ENCODE measurements at places on chromosomes 2 and 18.

DNA sequence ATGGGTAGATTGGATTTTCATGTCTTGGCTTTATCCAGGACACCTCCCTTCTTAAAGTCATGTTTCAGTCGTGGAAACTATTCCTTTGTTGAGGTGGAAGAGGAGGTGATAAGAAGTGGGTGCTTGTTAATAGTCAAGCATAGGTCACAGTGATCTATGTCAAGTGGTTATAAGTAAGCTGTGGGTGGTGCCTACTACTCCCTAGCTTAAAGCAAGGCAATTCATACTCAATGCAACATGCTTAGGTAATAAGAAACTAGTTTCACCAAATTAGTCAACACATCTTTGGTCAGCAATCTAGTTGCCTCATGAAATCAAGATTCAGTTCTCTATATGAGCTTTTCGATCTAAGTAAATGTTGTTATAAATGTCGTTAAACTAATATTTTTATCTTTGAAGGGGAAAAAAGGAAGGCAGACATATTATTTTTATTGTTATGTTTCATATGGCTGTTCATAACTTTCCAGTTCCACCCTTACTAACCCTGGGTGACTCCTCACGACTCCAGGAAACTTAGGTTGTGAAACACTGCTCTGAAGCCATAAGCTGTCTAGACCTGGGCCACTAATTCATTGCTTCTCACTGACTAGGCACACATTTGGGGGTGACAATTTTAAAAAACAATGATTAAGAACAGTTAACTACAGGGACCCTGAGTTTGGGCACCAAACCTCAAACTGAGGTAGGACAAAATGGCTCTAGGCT is 5.8 kb upstream of the ABCB11 start:
- DNase-seq: no peak

DNA sequence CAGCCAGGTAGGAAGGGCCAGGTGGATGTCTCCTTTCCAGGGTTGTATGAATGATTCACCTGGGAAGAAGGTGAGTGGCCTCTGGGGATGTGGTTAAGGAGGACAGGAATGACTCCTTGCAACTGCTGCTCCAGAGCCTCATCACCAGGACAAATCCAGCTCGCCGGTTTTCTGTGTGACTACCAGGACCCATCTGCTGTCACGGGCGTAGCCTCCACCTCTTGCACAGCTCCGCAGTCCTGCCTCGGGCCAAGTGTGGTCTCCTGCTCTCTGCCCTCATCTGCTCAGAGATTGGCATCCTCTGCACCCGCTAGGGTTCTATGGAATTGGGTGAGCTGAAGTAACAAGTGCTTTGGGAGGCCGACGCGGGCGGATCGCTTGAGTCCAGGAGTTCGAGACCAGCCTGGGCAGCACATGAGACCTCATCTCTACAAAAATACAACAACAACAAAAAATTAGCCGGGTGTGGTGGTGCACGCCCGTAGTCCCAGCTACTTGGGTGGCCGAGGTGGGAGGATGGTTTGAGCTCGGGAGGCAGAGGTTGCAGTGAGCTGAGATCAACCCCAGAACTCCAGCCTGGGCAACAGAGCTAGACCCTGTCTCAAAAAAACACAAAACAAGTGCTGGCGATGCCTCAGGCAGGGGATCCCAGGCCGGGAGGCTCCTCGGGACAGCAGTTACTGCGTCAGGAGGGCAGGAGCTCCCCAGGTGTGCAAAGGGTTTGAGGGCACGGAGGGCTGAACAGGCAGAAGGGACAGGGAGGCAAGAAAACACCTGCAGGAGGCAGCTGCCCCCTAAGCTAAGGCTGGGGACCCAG is 831 bp upstream of the D2HGDH start:
- DNase-seq: no peak

GRCh38 chr2:106781196-106781595 is 104.8 kb downstream of the ST6GAL2 start:
- DNase-seq: no peak

GRCh38 chr18:68843473-68844089 is 45.7 kb downstream of the CCDC102B start:
- DNase-seq: no peak

- DNase-seq: no peak
Measured at GRCh38 chr2:24317491-24317920, 42.8 kb downstream of the ITSN2 start.

GRCh38 chr2:107259408-107260195 is 373.6 kb upstream of the ST6GAL2 start:
- DNase-seq: no peak

DNA sequence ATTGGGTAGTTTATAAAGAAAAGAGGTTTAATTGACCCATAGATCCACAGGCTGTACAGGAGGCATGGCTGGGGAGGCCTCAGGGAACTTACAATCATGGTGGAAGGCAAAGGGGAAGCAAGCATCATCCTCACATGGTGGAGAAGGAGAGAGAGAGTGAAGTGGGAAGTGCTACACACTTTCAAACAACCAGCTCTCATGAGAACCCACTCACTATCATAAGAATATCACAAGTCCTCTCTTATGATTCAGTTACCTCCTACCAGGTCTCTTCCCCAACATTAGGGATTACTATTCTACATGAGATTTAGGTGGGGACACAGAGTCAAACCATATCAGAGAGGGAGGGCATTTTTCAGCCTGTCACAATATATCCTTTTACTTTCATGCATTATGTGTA is 22.7 kb upstream of the DOCK10 start:
- no peak for DNase-seq

- no peak for DNase-seq
Measured at GRCh38 chr2:118980022-118980421, 38.0 kb downstream of the MARCO start.

GRCh38 chr18:80171054-80171872 is 62.2 kb downstream of the ADNP2 start:
- DNase-seq: peak; percentile 51

- no peak for DNase-seq
Measured at GRCh38 chr18:67964462-67964861, 447.9 kb upstream of the DSEL start.

DNA sequence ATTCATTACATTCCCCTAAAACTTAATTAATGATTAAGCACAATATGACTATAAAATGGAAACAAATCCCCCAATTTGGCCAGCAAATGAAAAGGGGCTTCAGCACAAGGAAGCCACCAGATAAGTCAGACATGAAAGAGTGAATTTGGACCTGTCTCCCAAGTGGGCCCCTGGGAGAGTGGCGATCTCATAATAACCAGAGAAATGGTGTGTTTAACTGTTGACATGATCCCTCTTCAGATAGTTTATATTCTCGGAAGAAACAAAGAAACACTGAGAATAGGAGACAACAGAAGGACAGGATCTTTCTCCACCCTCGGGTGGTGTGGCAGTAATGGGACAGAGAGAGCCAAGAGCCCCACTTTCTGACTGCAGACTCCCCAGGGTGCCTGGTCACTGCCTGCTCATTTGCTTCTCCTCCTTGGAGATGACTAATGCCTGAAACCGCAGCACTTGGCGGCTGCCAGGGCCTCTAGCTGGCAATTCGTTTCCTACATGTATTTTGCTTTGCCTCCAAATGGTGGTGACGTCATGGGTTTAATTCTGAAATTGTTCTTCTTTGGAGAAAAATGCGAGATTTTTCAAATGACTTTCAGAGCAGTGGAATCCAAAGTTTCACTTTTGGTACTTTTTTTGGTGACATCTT is 46.4 kb upstream of the SPP2 start:
- no peak for DNase-seq

DNA sequence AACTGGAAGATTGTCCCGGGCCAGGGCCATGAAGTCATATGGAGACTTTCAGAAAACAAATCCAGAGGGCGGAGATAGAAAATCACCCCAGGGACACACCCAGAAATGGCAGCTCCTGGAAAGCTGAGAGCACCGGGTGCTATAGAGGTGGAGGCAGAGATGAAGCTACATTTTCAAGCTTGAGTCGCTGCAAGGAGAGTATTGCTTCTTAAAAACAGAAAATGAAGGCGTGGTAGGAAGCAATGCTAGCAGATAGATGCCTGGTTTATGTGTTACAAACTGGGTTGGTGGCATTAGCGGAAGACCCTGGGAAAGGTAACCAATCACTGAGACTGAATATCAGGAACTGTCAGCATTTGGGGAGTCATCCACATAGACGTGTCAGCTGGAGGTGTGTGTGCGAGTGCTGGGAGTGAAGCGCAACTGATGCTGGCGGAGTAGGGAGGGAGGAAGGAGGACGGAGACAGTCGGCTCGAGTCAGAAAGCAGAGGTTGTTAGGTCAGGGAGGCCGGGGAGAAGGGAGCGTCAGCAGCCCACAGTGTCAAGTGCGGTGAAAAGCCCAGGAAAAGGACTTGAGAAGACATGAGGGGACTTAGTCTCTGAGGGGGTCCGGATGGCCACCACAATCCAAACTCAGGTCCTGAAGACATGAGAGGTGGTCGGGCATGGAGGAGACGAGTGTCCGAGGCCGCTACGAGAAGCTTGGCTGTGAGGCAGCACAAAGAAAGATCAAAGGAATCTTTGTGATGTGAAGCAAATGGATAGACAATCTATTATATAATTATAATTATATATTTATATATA is 45.4 kb downstream of the C18orf63 start:
- no peak for DNase-seq

GRCh38 chr2:147863835-147864234 is 19.0 kb downstream of the ACVR2A start:
- DNase-seq: no peak

- no peak for DNase-seq
Measured at GRCh38 chr18:649341-649740, 8.1 kb upstream of the TYMS start.

- no peak for DNase-seq
Measured at GRCh38 chr2:40394597-40394996, 57.3 kb downstream of the SLC8A1 start.

DNA sequence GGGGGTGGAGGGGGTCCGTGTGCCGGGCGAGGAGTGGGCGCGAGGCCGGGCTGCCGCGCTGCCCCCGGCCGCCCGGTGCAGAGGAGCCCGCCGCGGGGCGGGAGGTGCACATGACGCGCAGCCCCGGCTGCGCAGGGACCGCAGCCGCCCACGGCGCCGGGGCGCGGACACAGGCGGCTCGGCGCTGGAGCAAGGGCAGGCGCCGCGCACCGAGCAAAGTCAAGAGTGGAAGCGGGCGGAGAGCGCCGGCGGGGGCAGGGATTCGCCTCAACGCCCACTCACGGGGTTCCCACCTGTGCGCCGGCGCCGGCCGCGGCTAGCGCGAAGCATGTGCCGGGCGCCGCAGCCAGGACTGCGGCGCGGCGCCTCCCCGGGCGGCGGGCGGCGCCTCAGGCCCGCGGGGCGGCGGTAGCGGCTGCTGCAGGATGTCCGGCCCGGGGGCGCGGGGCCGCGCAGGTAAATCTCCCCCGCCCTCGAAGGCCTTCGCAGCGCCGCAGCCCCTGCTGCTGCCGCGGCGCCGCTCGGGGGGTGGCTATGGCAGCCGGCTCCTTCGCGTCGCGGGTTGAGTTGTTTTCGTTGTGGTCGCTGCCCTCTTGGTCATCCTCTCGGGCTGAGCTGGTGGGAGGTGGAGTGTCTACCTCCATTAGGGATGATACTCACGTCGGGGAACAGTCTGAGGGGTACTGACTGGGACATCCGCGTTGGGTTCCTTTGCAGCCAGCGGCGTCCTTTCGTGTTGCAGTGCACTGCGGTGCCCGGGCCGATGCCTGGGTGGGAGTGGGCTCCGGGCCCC is 216.3 kb upstream of the DTNA start:
- DNase-seq: no peak

Data from stimulated activated CD4-positive, alpha-beta T cell treated with anti-CD3 and anti-CD28 coated beads, Interleukin-4, amount 100 ng/mL, for 1 hour (primary cell).